ENCODE measurements at places on chromosomes 11 and 22.

DNA sequence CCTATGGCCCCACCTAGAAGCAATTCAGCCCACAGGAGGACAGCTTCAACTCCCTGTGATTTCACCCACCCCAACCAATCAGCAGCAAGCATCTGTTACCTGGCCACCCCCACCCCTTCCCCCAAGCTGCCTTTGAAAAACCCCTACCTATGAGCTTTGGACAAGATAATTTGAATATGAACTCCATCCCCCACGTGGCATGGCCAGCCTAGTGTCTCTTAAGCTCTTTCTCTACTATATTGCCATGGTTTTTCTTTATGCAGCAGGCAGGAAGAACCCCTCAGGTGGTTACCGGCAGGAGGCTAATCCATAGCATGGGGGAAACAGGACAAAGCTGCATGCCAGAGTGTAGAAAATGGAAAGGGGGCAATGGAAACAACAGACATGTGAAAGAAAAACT lies 29.0 kb downstream of the CTSC start:
- DNase-seq: no peak

DNA sequence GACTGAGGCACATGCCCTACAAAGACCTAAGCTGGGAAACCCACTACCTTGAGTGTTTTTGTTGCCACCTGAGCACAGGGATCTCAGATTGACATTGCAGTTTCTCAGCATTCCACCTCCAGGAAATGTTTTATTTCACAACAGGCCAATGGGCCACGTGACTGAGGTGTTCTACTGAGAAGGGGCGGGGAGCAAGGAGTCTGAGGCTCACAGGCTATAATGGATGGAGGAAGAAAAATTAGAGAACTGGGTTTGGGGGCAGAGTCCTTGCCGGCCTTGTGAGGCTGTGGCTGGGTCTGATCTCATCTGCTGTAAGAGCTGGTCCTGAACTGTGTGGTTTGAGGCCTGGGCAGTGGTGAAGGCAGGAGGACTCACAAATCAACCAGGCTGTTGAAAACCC lies 40.7 kb downstream of the ZNF202 start:
- no peak for DNase-seq

- DNase-seq: no peak
These were observed 44.8 kb downstream of the GAS2 start for GRCh38 chr11:22711071-22711770.

DNA sequence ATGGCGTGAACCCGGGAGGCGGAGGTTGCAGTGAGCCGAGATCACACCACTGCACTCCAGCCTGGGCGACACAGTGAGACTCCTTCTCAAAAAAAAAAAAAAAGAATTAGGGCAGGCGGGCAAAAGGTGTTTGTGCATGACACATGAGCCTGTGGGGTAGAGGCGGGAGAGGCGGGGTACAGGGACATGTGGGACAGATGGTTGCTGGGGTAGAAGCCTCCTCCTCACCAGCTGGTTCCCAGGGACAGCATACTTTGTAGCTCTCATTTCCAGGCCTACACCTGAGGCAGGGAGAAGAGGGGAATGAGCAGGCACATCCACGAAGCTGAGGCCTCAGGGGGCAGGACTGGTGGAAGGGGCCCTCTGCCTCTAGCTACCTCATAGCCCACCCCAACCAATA lies 23.7 kb downstream of the YWHAH start:
- DNase-seq: no peak

DNA sequence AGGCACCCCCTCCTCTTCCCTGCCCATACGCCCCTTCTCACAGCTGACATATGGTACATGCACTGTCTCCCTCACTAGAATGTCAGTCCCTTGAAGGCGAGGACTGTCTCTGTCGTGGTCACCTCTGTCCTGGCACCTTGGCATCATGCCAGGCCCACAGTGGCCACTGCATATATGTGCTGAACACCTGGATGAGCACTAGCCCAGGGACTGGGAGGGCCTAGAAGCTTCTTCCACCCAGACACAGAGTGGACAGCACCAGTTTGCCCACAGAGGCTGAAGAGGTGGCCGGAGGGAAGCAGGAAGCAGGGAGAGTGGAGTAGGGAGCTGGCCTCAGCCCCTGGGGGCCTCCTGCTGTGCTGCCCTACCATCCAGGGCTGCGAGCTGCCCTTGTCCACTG lies 28.6 kb downstream of the VPS37C start:
- no peak for DNase-seq

GRCh38 chr11:126132319-126132718 lies 69.7 kb upstream of the CDON start:
- no peak for DNase-seq

DNA sequence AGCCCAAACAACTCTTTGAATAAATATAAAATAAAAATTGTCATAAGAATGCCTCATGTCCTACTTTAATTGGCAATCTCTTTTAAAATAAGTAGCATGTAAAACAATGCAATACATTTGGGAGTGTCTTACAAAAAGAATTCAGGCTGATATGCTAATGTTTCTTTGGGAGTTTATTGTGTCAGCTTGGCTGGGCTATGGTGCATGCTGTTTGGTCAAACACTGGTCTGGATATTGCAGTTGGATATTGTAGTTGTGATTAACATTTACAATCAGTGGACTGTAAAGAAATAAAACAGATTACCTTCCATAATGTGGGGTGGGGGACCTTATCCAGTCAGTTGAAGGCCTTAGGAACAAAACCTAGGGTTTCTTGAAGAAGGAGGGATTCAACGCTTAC lies 37.0 kb upstream of the B3GAT1 start:
- no peak for DNase-seq

DNA sequence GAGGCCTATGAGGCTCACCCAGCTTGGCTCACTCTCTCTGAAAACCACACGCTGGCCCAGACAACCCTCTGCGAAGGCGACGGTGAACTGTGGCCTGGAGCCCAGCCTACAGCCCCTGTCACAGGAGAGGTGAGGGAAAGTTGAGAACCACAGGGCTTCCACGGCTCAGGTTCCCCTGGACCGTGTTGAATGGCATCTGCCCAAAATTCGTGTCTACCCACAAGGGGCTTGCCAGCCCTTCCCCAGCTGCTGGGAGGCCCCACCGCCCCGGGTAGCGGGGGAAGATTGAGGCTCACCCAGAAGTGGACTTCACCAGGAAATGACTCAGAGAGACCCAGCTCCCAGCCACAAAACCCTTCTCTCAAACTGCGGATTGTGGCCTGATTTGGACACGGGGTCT lies 197.1 kb downstream of the CTTN start:
- no peak for DNase-seq

Data from hypothalamus (tissue), 51 donors.